Germinal center (tissue), 1 donor: ENCODE measurements at places on chromosomes 16 and 17.

DNA sequence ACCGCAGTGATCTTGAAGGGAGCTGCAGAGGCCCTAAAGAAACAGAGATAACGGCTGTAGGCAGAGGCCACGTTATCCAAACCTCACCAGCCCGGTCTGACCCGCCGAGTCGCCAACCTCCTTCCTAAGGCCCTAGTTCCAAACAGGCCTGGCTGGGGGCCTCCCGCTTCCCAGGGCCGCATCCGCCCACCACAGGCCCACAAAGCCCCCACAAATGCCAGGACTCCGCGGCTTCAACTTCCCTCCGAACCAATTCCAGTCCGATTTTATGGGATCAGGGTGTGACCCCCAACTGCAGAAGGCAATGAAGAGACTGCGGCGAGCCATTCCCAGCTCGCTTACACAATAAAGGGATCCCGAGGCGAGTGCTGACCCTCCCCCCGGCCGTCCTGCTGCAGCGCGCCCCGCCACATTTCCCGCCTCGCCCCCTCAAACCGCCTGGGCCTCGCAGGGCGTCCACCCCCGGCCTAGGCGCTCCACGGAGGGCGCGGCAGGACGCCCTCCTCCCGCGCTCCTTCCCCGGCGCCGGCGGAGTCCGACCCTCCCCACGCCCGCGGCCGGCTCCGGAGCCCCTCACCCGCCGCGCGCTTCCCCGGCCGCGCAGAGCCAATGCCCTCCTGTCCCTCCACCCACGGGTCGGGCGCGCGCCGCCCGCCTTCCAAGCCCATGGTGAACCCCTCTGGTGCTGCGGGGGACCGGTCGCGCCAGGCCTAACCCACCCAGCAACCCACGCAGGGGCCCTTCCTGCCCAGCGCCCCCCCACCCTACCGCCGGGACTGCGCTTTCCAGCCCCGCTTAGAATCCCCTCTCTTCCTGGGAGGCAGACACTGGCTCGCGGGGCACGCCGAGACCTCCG, 926 bp downstream of the MYH10 start:
- peak; percentile 20 for DNase-seq

- no peak for DNase-seq
Measured at GRCh38 chr16:4938683-4939030, 1.7 kb upstream of the PPL start.

GRCh38 chr17:57388131-57388725, 131.9 kb downstream of the MSI2 start:
- DNase-seq, result no peak

GRCh38 chr17:73541561-73541981, 102.7 kb downstream of the SDK2 start:
- no peak for DNase-seq

DNA sequence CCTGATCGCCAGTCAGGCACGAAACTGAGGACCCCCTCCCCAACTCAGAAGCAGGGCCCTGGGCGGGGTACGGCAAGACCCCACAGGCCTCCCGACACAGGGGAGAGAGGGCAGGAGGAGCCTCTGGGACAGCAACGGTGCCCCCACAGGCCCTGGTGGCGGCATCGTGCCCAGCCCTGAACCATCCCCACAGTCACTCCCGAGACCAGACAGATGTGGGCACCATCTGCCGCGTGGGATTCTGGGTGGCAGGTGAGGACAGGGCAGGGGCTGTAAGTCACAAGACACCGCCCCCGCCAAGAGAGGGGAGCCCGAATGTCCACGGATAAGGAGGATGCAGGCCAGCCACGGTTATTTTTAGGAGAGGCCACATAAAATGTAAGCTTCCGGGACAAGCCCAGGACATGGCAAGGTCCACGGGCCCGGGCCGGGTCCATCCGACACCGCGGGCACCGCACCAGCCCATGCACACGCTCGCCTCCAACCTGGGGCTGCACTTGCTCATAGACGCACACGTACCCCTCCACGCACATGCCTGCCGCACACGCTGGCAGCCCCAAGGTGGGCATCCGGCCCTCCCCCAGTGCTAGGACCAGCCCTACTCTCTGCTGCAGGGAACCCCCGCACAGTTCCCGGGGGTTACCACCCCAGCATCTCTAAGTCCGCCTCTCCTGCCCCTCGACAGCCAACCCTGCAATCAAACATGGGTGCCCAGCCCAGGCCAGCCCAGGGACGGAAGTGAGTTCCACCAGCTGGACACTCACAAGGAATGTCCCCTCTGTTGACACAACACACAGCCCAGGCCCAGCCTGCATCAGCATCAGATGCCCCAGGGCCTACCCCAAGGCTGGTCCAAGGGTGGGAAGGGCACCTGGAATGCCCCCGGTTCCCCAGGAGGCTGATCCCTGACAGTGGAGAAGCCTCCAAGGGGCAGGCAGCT, 8.2 kb upstream of the PVALEF start:
- DNase-seq, result no peak

DNA sequence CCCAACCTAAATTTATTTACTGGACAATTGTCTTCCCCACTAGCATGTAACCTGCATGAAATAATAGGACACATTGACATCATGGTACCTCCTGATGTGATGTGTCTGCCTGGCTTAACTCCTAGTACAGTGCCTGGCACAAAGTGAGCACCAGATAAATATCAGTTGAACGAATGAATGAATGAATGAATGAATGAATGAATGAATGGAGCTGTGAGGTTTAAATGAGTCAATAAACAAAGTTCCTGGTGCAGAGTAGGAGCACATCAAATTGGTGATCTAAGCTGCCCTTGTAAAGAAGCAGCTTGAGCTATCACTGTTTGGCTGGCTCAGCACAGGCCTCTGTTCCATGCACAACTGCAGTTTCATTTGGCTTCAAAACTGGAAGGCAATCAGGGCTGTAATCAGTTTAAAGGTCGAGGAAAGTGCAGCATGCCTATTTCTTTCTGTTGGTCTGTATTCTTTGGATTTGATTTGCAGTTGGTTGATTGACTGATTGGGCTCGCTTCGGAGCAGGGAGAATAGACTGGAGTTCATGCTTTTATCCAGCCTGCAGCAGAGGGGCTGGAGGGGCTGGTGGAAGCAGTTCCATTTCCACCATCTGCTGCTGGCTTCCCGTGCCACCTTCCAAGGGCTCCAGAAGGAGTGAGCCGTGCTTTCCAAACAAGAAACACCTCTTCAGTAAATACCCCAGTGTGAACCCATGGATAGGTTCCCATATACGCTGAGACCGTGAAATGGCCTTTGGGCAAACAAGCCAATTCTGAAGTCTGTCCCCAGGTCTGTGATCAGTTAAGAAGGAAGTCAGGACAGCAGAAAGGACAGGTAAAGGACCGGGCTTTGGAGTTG, 54.6 kb downstream of the GPRC5B start:
- no peak for DNase-seq

DNA sequence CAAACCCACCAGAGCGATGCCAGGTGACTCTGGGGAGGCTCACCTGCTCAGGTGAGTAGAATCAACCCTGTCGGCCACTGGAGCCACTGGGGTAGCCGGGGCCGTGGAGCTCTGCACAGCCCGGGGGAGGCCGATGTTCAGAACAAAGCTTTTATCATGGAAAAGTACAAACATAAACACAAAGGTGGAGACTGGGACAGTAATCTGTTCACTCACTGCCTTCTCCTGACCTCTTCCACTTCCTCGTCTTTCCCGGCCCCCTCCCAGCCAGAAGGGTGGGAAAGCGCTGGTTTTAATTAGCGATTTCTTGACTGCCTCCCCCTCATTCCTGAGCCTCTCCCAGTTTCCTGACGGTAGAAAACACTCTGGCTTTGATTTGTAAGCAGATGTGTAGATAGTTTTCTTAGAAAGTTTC, 9.8 kb upstream of the TEX19 start:
- DNase-seq, result no peak

DNA sequence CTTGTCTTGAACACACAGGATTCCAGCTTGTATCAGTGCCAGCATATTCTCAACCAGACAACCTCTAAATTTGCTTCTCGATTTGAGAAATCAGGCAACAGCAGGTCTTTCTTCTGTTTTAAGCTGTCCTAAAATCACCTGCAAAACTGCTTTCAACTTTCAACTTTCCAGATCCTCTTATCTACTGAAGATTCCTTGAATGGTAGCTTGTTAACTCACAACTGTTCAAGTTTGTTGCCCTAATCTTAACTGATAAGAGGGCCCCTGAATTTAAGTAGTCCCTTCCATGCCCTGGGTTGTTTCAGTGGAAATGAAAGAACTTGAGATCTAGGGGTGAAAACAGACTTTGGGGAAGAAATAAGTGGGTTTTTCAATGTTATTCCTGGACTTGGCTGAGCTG, 57.2 kb downstream of the CHD9 start:
- DNase-seq, result no peak

GRCh38 chr16:50153596-50154419, 702 bp downstream of the TENT4B start:
- DNase-seq, result peak; percentile 60

DNA sequence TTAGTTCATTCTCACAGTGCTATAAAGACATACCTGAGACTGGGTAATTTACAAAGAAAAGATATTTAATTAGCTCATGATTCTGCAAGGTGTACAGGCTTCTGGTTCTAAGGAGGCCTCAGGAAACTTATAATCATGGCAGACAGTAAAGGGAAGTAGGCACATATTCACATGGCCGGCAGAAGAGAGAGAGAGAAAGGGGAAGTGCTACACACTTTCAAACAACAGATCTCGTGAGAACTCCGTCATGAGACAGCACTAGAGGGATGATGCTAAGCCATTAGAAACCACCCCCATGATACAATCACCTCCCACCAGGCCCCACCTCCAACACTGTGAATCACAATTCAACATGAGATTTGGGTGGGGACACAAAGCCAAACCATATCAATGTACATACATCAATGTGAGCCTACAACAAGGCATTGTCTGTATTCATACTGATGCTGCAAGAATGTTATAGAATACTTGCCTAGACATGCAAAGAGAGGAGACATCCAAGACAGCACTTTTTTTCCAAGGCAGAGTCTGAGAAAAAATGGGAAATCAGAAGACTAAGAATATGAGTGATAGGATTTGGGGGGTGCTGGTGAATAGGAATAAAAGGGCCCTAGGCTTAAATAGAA, 114.8 kb upstream of the XYLT1 start:
- DNase-seq, result no peak

DNA sequence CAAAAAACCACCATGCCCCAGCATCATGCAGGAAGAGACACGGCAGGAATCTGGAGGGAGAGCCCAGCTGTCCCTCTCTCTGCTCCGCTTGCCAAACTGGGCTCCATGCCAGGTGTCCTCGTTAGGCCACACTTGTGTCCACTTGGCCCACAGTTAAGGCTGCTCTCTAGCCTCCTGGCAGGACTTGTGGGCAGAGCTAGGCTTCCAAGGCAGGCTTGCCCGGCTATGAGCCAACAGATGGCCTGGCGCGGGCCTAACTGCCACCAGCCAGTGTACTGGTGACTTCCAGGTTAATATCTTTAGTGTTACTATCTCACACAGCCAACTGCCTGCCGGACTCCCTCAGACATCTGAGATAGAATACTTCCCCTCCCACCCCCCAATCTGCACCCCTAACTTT, 10.6 kb downstream of the ATP6V0D1 start:
- DNase-seq, result no peak

GRCh38 chr16:63337264-63337663, 1301.0 kb upstream of the CDH8 start:
- no peak for DNase-seq

- DNase-seq, result no peak
Measured at GRCh38 chr17:16939208-16939576, 32.7 kb downstream of the TNFRSF13B start.

DNA sequence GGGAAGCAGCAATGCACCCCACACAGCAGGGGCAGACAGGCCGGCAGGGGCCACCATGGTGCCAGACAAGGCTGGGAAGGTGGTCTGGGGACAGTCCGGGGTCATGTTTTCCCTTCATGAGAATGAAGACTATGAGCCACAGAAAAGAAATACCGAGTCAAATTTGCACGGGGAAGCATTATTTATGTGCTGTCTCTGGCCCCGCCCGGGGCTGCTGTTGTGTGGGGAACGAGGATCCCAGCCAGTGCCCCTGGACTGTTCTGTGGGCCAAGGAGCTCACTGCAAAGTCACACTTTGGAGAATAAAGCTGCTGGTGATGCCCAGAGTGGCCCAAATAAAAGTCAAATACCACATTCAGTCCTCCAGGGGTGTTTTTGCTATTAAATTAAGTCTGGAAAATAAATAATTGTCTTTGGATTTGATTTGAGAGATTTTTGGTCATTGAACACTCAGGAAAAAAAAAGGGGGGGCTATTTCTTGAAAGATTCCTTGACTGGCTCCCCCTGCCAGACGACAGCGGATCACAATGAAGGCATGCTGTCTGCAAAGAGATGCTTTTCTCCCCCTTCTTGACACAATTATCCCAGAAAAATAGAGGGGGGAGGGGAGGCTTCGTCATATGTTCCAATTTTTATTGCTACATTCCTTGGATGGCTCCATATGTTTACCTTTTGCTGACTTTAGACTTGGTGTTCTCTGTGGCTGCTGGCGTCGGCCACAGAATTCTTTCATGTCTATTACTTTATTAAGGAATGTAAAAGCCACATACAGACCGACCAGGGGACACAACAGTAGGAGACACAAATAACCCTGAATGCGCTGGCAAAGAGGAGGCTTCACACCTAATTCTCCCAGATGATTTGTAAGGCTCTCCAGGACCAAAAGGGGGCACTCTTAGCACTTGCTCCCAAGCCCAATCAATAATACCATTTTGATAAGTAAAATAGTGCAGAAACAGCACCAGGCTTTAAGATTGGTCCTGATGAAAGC, 27.1 kb upstream of the ANKFN1 start:
- no peak for DNase-seq

GRCh38 chr16:2985893-2986355, 5.7 kb upstream of the PKMYT1 start:
- DNase-seq, result no peak

DNA sequence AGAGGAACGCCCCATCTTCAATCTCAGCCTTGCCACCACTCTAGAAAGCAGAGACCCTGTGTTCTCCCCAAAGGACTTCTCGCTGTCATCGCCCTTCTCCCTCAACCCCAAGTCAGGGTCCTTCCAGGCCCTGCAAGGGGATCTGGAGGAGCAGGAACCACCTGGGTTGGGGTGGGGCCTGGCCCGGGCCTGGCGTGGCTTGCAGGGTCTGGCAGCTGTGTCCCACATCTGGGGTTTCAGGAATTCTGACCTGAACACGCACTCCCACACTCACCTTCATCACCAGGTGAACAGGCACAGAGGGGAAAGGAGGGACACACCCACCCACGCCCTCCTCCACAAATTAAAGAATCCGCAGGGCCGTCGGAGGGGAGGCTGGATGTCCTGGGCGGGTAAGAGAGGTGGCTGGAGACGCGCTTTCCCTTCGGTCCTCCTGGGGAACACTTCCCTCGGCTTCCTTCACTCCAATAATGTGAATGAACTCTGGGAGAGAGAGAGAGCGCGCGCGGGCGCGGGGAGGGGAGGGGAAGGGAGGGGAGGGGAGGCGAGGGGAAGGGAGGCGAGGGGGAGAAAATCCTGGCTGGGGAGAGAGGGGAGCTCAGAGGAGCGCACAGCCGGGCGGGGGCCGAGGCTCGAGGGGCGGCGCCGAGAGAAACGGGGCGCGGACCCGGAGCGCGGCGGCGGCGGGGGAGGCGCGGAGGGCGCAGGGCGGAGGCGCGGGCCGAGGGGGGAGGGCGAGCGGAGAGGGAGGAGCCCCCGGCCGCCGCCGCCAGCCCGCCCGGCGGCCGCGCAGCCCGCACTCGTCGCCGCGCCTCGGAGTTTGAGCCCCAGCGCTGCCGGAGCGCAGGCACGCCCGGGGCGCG, at the start of gene CACNG4:
TSS of gene CACNG4 (plus strand) at position 799 of the 863 bp plus-strand sequence. CDS start 205 bp downstream, outside the sequence.
- no peak for DNase-seq

- no peak for DNase-seq
Measured at GRCh38 chr17:11871773-11872172, 125.5 kb downstream of the ZNF18 start.

- no peak for DNase-seq
Measured at GRCh38 chr16:80739523-80739922, 64.9 kb downstream of the CDYL2 start.
